CD4-positive, alpha-beta T cell treated with Interleukin-2 at 100 ng/mL for 4 hours (primary cell): ENCODE measurements at places on chromosomes 5 and 9.

DNA sequence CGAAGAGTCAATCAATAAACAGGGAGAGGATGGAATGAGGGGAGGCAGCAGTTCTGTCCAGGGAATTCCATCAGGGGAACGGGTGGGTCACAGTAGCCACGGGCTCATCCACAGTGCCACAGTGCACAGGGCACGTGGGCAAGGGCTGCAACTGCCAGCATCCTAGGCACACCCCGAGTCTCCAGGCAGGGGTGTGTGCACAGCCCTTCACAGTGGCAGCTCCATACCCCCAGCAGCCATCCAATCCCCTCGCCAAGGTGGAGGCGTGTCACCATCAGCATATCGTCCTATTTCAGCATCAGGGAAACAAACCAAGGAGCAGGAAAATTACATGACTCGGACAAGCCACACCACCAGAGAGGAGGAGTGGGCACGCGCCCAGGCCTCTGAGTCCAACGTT is 133.6 kb downstream of the ADAMTS2 start:
- DNase-seq = no peak

- DNase-seq = no peak
These were observed 200.4 kb downstream of the FOXD4L6 start for GRCh38 chr9:40927851-40928802.

GRCh38 chr9:113548221-113549041 is 84.9 kb downstream of the RGS3 start:
- DNase-seq = no peak

GRCh38 chr5:1479581-1480188 is 34.4 kb upstream of the SLC6A3 start:
- peak; percentile 41 for DNase-seq

- no peak for DNase-seq
These were observed 95.4 kb upstream of the LIFR start for GRCh38 chr5:38651806-38652205.

GRCh38 chr9:21465859-21466518 is 16.1 kb downstream of the IFNE start:
- DNase-seq = peak; percentile 67

- DNase-seq = no peak
These were observed 9.8 kb upstream of the GNE start for GRCh38 chr9:36268007-36268427.

DNA sequence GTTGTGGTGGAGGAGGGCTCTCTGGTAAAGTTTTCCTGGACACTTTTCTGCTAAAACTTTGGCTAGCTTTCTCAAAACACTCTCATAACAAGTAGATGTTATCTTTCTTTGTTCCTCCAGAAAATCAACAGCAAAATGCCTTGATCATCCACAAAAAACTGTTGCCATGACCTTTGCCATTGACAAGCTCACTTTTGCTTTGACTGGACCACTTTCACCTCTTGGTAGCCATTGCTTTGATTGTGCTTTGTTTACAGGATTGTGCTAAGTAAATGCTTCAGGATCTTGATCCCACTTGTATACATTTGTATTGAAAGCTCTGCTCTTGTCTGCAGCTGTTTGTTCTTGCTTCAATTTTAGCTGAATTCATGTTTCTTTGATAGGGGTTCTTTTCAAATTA is 143.9 kb upstream of the NR3C1 start:
- no peak for DNase-seq

GRCh38 chr5:34483442-34484033 is 172.6 kb upstream of the RAI14 start:
- DNase-seq = no peak

DNA sequence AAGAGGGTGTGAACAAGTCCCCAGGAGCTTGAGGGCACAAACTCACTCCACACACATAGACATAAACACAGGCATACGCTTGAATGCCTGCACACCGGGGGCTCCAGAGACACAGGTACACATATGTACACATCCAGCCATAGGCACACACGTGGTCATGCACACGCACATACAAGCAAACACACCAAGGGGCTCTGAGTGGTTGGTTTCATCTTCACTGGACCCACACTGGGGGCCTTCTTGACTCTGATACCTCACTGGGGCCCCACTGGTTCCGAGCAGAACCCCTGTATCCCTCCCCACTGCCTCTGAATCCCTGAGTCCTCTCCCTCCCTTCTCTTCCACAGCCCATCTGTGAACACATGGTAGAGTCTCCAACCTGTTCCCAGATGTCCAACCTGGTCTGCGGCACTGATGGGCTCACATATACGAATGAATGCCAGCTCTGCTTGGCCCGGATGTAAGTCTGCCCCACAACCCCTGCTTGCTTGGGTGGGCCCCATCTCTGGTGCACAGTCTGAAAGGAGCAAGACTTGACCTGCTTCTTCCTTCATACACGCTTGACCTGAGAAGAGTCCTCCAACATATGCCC is 6.4 kb downstream of the SPINK4 start:
- DNase-seq = no peak

DNA sequence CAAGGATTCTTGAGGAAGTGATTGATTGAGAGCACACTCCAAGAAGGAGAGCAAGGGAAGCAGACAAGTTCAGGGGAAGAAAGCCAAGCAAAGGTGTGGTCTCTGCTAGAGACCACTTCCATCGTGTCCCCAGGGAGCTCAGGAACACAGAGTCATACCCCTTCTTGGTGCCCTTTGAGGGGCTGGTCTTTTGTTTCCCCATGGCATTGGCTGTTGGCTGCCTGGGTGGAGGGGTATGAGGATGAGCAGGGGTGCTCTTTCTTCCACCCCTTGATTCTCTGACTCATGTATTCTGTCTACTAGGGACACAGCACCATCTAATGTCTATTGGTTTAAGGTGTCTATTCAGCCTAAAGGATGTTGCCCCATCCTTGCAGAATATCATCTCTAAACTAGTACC is 11.5 kb upstream of the SPOCK1 start:
- no peak for DNase-seq

- DNase-seq = no peak
These were observed 860.6 kb upstream of the SEMA6A start for GRCh38 chr5:117435203-117435602.

GRCh38 chr5:109695005-109695926 is 5.5 kb downstream of the MAN2A1 start:
- no peak for DNase-seq

DNA sequence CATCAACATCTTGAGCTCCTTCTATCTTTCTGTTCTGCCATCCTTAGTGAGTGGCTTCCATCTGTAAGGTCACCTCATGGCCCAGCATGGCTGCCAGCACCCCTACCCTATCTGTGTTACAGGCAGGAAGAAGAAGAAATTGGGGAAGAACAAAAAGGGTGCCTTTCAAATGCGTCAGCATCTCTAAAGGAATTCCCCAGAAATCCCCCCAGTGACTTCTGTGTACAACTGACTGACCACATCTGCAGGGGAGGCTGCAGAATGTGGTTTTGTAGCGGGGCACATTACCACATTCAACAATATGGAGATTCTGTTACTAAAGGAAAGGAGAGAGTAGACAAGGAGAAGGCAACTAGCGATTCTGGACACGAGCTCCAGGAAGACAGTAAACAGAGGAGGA is 40.1 kb downstream of the ALG2 start:
- peak; percentile 19 for DNase-seq

GRCh38 chr5:147591120-147591519 is 81.3 kb upstream of the DPYSL3 start:
- no peak for DNase-seq

GRCh38 chr5:61658592-61659008 is 326.5 kb downstream of the ZSWIM6 start:
- DNase-seq = peak; percentile 77

GRCh38 chr5:90803876-90804275 is 245.3 kb downstream of the ADGRV1 start:
- DNase-seq = no peak

DNA sequence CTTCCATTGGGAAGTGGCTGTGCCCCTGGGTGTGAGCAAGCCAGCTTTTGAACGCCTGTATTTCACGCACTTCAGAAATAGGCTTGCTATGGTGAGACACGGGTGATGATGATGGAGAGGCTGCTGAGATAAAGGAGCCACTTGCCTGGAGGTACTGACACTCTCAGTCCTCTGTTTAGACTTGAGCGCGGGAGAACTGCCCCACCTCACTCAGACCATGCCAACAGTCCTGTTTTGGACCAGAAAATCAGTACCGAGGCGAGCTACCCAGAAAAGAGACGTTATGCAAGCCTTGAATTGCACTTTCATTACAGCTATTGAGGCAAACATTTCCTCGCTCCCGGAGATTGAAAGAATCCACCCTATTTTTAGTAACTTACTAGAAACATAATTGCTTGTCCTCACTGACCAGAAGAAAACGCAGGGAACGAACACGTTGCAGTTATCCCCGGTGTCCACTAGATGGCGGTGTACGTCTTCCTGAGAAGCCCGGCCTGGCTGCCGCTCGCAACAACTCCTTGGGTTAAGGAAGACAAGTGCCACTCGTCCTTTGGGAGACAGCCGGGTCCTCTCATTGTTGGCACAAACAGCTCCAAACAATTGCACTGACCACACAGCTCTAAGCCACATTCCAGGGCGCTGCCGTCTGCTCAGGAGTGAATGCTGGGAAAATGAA is 142.4 kb downstream of the PSAT1 start:
- peak; percentile 54 for DNase-seq

- no peak for DNase-seq
These were observed 58.1 kb downstream of the GOLPH3 start for GRCh38 chr5:32115985-32116384.
